ENCODE measurements at places on chromosomes 1 and 21. TPM values are rescaled to one million over a fixed set of nuclear protein-coding genes. Genes with fewer than 3 reads are reported as not detected.

Gene FCAMR
- not detected for total RNA-seq

Gene FCGR2B
- not detected for total RNA-seq

Gene PRDM16
- 11.6 TPM for total RNA-seq

Gene NBPF4
- total RNA-seq: not detected

Measured in smooth muscle cell of the pulmonary artery (primary cell).